ENCODE measurements at places on chromosomes 2 and 18. TPM values are rescaled to one million over a fixed set of nuclear protein-coding genes. Genes with fewer than 3 reads are reported as not detected.

The DTNA gene
- 1.9 TPM for total RNA-seq

The STPG4 gene
- under 0.01 TPM for total RNA-seq

The FAP gene
- total RNA-seq = 0.26 TPM

The CFAP65 gene
- not detected for total RNA-seq

The EGR4 gene
- not detected for total RNA-seq

The TTN gene
- under 0.01 TPM for total RNA-seq

The ITGA6 gene
- total RNA-seq = 191 TPM

The HAAO gene
- not detected for total RNA-seq

The RPE gene
- 121 TPM for total RNA-seq

The UGT1A5 gene
- total RNA-seq = 0.26 TPM

The VIL1 gene
- not detected for total RNA-seq

The FIGN gene
- 1.4 TPM for total RNA-seq

The ITGB6 gene
- 21.1 TPM for total RNA-seq

The RUFY4 gene
- total RNA-seq = not detected

The UCN gene
- total RNA-seq = 0.51 TPM

The NPAS2 gene
- 8.2 TPM for total RNA-seq
